Central memory CD8-positive, alpha-beta T cell (primary cell): ENCODE measurements at places on chromosomes 4 and X.

DNA sequence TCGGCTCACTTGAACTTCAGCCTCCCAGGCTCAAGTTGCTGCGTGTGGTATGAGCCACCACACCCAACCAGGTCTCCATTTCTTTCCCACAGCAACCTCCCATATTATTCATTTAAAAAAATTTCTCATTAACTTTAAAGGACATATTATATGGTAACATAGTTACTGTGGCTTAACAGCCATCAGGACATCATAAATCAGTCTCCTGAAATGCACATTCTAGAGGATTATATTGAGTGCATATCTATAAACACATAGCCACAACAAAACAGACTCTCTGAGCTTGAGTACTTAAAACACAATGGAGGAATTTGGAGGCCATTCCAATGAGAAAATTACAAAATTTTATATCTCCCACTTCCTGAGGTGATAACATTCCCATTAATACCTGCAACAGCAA is 61.5 kb downstream of the CORIN start:
- DNase-seq = no peak

GRCh38 chr4:135553213-135553612 is 1351.6 kb upstream of the PABPC4L start:
- DNase-seq = no peak

- DNase-seq = no peak
Measured at GRCh38 chr4:159042868-159043267, 60.0 kb upstream of the RAPGEF2 start.

DNA sequence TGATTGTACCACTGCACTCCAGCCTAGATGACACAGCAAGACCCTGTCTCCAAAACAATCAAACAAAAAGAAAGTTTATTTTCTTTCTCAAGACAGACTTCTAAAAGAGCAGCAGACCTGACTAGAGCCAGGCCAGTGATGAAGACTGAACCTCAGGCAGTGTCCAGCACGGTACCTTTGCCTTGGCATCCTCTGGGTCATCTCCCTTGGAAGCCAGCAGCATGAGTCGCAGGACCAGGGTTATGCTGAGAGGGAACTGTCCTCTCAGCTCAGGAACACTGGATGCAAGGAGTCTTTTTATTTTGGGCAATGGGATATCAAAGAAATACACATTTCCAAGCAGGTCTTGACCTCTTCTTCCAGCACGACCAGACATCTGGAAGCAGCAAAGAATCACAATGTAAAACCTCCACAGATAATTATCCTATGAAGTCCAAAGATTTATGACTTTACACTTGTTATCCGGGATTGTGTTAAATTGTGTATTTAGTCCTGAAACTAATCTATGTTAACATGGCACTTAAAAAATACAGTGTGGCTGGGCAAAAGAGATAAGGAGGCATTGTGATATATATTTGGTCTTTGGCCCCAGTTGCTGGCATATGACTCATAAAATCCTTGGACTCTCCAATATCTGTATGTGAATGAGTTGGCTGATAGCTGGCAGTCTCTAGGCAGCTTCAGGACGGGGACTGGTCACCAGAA is 66.0 kb upstream of the DDX60 start:
- no peak for DNase-seq

DNA sequence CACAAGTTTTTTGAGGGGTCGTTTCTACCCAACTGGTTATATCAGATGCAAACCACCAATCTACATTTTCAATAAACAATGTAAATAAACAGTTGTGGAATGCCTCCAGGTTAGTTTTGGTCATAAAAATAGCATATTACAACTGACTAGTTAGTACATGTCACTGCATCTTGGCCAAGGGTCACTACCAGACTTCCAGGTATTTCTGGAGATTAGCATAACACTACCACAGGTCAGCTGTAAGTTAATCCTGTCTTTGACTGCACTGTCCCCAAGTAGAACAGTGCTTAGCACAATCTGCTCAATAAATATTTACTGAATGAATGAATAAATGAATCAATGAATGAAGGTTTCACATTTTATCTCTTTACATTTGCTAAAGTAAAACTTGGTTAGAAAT is 64.4 kb downstream of the TBC1D19 start:
- DNase-seq = no peak

DNA sequence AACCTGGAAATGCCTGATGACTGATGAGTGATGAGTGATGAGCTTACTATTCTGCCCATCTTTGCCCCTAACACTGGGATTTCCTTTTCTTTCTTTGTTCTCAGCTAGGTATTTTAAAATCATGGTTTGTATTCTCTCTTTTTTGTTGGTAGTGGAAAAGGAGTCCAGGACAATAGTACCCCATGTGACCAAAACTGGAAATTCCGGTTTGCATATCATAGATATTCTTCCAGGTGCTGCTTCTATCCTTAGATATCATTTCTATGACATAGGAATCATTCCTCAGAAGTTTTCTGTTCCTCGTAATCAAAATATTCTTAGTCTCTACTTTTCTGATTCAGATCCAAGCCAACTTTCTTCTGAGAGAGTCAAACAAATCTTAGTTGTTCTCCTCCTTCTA is 320.5 kb upstream of the TET2 start:
- no peak for DNase-seq

DNA sequence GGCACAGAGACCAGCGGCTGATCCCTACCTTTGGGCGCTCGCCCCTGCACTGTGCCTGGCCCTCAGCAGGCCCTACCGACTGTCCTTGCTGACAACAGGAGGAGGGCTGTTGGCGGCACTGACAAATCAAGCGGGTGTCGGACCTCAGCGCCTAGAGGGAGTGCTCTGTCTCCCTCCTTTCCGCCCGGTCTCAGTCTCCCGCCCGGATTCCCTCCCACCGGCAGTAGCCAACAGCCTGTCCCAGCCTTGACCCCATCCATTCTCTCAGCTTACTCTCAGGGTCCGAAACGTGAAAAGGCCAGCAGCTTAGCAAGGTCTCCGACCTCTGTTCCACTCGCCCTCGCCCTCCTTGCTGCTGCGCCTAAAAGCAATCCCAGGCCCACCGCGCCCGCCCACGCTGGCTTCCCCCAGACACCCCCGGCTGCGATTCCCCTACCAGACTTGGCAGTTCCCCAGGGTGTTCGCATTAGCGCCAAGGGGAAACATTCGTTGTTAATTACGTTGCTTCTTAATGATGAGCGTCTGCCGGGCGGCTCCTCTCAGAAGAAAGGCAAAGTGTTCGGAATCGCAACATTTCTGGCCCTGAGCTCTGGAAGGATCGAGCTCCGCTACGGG is 96.2 kb downstream of the SOWAHB start:
- no peak for DNase-seq

GRCh38 chr4:78656968-78657445 is 105.4 kb downstream of the ANXA3 start:
- DNase-seq = no peak

DNA sequence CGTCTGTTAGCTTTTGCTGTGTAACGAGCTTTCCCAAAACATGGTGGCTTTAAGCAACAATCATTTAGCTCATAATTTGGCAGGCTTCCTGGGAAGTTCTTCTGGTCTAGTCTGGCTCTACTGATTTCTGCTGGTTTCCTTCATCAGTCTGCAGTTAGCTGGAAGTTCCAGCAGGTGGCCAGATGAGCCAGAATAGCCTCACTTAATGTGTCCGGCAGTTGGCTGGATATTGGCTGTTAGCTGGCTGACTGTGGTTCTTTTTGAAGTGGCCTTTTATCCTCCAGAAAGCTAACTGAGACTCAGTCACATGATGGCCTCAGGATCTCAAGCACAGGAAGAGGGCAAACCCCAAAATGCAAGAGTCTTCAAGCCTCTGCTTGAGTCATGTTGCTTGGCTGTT is 34.9 kb downstream of the FTHL17 start:
- no peak for DNase-seq

GRCh38 chr4:138645289-138645688 is 370.3 kb upstream of the NOCT start:
- DNase-seq = no peak

- no peak for DNase-seq
Measured at GRCh38 chr4:146222313-146222712, 8.0 kb downstream of the REELD1 start.

- no peak for DNase-seq
Measured at GRCh38 chrX:129980540-129981199, 1.8 kb upstream of the BCORL1 start.

GRCh38 chr4:82076809-82077208 is 297.0 kb downstream of the HNRNPD start:
- DNase-seq = no peak

- no peak for DNase-seq
Measured at GRCh38 chr4:84878546-84878945, 87.9 kb downstream of the WDFY3 start.

GRCh38 chr4:80138551-80139538 is 58.5 kb upstream of the PRDM8 start:
- no peak for DNase-seq

- DNase-seq = no peak
Measured at GRCh38 chr4:125735102-125735501, 420.3 kb downstream of the FAT4 start.

- DNase-seq = peak; percentile 5
Measured at GRCh38 chrX:627510-627981, 3.0 kb upstream of the SHOX start.

GRCh38 chr4:26719954-26720552 is 136.2 kb downstream of the TBC1D19 start:
- DNase-seq = no peak

DNA sequence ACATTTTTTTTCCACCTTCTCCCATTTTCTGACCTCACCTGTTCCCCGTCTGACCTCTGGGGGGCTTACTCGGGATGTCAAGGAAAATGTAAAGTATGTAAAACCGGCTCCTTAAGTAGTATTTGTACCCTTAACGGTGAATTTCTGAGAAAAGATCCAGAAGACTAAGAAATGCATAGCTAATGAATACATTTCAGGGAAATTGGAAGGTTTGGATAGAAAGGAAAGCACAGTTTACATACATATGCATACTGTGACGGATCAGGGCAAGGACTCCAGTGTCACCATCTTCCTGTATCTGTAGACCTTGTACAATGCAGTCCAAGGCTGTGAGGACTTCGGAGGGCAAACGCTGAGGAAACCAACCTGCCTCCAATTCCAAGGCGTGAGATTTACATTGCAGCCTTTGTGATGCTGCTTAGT is 2185.9 kb upstream of the TENM3 start:
- no peak for DNase-seq

DNA sequence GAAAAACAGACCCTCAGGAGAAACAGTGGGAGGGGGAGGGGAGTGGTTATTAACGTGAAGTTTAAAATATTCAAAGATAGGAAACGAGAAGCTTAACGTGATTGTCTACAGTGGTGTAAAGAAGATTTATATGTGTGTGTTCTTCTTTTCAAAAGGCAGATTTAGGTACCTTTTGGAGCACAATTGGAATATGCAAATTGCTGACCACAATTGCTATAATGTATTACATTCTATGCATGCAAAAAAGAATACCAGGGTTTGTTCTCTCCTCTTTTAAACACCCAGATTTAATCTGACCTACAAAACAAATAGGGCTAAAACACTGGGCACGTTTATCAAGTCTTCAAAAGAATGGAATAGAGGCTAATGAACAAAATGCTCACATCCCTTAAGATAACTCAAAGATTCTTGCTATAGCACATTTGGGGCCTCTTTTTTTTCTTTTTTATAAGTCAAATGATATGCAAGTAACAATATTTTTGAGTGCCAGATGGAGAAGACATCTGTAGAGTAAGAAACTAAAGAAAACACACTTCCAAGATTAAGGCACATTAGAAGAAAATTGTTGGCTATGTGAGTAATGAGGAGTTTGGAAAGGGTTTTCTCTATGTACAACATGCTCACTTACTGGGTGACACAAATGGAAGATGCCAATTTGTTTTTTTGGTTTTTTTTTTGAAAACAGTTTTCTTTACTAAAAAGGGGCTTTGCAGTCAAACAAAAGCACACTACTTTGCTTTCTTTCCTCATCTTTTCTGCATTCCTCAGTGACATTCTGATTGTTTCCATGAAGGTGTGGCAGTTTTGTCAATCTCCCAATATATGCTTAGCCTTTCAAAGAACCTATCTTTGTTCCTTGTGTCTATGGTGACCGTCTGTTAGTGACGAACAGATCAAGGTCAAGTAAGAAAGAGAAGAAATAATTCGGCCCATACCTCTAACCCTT is 240.3 kb downstream of the PALLD start:
- DNase-seq = no peak

DNA sequence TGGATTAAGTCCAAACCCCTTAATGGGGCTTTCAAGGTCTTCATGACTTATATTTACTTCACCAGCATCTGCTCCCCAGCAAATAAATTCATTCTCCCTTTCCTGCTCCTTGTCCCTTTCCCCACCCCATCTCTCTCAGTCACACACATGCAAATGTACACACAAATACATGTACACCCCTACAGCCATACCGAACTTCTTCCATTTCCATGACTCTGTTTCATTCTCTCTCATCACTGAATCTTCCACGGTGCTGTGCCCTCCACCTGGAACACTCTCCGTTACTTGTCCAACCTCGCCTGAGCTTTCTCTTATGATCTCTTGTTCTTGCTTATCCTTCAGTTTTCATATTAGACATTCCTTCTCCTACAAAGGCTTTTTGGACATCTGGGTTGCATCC is 22.0 kb upstream of the RPA4 start:
- DNase-seq = no peak

DNA sequence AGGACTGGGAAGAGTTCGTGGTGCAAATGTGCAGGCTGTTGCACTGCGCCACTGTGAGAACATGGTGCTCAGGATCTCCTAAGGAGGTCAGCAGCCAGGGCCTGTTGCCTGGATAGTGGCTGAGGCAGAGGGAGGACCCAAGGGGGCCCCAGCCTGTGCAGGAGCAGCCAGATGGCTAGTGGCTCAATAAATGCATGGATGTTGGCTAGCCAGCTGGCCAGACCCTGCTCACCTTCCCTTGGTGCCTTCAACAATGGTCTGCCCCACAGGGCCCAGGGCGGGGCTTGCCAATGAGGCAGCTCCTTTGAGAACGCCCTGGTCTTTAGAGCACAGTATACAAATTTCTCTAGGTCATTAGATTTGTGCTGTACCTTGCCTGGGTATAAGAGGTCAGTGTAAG is 67.4 kb downstream of the TNIP2 start:
- DNase-seq = no peak

GRCh38 chrX:137195296-137195695 is 161.5 kb upstream of the GPR101 start:
- DNase-seq = no peak
